GOT3 (cell line): ENCODE measurements at places on chromosomes 3 and 15.

DNA sequence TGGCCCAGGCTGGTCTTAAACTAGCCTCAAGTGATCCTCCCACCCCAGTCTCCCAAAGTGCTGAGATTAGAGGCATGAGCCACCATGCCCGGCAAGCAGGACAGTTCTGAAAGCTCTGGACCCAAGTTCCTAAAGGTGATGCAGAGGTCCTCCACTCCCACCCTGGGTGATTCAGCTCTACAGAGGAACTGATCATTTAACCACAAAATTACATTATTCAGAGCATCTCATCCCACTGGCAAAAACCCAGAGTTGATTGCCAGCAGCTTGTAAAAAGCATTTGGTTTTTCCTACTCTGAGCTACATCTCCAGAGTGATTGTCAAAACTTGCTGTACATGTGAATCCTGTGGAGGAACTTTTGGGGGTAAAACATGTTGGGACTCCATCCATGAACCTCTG, 60.2 kb downstream of the SLTM start:
- no peak for DNase-seq

DNA sequence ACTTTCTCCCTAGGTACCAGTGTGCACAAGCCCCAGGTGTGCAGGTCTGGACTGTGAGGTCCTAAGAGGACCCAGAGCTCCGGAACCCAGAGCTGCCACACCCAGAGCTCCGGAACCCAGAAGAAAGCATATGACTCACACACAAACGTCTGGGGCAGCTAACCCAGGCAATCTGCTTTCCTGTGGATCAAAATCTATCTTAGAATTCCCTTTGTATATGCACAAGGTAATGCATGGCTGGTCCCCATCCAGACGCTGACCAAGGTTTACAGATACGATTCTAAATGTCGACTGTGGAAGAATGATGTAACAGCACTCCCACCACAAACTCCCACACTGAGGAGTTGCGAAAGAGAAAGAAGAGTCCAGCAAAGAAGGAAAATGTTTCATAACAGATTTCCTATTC, 15.7 kb downstream of the KCNMB2 start:
- no peak for DNase-seq

DNA sequence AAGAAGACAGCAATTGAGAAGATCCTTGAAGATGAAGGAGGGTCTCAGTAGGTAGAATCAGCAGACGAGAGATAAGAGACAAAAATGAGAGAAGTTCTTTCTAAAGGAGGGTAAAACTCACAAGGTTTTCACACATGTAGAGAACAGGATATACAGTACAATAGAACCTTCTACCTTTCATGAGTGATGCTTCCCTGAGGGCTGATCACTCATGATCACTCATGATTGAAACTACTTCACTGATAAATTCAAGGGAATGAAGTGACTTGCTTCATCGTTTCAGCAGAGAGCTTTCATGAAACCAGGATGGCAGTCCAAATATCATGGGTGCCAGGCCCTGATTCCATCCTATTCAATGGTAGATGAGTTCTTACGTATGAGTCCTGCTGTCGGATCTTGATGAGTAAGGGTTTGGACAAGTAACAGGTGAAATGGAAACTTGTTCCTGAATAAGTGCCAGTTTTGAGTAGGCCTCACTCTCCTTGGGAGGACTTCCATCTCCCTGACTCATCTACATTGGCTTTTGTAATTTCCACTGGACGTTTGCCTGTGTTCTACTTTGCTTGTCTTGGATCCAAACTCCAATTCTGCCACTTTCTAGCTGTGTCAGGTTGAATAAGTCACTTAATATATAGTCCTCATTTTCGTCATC, 9.6 kb upstream of the CLDN16 start:
- no peak for DNase-seq

- no peak for DNase-seq
These were observed 37.4 kb downstream of the WWTR1 start for GRCh38 chr3:149620291-149621020.

DNA sequence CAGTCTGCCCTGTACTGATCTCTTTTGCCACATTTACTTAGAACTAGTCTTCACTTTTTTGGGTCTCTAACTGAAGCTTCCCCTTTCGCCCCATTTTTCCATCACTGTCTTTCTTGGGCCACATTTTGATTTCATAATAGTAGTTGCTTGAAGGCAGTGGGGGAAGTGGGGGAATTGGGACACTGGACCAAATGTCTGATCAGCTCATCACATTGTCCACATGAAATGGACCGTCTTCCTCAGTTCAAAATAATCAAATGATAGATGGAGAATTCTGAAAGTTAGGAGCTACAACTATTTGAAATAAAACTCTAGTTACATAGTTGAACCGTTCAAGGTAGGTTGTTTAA, 747 bp downstream of the PDCD6IP start:
- no peak for DNase-seq

- no peak for DNase-seq
These were observed 423.0 kb upstream of the TPM1 start for GRCh38 chr15:62619526-62619925.

DNA sequence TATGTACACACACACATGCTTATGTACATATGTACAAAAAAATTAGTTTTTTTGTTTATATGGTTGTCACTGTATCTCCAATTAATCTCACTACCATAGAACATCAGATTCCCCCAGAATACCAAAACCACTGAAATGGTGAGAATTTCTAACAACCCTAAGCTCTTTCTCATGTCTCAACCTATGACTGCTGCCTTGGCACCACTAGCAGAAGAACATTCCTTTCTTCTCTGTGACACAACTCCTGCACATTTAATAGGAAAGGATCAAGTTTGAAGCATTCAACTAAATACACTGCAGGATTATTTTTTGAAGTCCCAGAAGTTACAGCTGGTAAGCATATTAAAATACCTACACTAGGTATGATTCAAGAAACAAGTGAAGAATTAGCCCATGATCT, 109.6 kb downstream of the FAM174B start:
- no peak for DNase-seq

DNA sequence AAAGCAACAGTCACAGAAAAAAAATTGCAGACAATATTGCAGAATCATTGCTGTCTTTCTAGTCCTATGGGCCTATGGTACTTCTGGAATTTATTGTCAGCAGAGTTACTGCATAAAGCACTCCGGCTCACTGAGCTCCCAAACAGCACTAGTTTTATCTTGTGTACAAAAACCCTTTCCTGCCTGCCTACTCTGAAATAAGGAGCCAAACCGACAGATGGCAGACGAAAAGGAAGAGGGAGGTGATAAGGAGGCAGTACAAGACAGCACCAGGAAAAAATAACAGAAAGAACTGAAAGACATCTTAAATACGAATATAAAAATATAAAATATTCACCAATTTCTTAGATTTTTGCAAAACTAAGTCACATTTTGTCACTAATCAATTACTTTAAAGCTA, 15.6 kb downstream of the HERC1 start:
- DNase-seq = no peak

DNA sequence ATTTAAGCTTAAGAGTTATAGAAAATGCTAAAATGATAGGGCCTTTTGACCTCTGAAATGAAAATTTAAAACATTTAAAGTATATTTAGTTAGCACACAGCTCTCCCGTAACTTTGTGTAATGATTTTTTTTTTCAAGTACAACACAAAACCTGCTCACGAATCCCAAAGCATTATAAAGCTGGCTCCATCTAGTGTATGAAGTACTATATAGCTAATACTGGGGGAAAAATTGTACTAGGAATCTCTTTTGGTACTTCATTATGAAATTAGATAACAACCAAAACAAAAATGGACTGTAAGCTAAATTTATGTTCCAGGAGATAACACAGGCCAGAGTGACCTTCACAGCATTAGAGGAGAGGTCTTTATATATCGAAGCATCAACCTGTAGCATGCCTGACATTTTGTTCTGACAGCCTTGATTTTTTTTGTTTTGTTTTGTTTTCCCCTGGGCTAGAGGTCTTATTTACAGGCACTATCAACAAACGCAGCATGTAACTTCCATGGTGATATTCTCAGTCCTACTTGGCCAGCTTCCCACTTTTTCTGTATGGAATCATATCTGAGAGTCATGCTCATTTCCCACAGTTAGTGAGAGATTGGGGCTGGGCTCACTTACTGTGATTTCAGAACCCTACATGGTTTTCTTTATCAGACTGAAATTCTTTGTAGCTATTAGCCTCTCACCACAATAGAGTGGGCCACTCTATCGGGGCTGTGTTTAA, 116.3 kb downstream of the MITF start:
- DNase-seq = no peak

GRCh38 chr3:162421721-162422120, 925.1 kb downstream of the OTOL1 start:
- no peak for DNase-seq

DNA sequence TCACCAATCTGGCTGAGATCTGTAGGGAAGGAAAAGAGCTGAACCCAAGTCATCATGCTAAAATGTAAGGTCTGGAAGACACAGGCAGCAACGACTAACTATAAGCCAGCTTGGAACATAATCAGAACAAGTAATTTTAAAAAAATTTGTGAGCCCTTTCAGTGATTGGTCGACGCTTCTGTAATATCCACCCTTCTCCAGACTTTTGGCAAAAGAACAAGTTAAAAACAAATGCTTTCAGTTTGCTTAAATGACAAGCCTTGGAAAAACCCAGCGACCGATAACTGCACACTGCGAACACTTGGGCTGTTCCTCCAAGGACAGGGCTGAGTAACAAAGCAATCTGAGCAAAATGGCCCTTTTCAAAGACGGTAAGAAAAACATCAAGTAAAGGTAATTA, 49.6 kb downstream of the PCSK6 start:
- no peak for DNase-seq

DNA sequence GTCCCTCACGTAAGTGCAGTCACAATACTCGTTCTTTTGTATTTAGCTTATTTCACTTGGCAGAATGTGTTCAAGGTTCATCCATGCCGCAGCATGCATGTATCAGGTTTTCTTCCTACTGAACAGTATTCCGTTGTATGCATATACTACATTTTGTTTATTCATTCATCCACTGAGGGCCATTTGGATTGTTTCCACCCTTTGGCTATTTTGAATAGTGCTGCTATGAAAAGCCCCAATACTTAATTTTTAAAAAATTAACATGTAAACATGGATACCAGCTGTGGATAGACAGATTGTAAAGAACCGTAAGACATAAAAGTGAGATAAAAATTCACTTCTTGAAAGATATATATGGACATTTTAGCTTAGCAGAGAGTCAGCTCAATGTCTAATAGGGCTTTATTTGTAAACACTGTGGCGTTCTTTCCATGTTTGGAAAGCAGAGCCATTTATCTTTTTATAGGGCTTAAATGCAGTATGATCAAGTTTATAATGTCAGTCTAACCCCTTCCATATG, 115.9 kb downstream of the VPS8 start:
- no peak for DNase-seq

GRCh38 chr3:126482503-126483255, 7.0 kb upstream of the ZXDC start:
- DNase-seq = no peak

DNA sequence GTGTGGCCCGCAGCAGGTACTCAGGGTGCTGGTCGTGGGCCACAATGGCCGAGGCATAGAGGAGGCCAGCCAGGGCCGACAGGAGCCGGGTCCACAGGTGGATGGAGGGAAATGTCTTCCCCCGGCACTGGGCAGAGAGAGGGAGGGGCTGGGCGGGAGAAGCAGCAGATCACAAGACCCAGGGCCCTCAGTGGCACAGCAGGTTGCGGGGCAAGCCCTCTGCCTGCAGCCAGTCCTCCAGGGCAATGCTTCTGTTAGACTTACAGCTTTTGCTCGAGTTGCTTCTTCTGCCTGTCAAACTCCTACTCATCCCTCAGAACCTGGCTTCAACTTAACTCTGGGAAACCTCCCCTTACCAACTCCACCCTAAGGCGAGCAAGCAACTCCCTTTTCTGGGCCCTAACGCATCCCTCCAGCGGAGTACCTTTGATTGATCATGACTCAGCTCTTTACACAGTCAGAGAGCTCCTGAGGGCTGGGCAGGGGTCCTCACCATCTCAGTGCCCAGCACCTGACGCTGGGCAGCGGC, 16.0 kb downstream of the TMEM44 start:
- DNase-seq = no peak

GRCh38 chr15:42140383-42141070, 15.9 kb downstream of the PLA2G4F start:
- no peak for DNase-seq

GRCh38 chr3:75737831-75738493, 47.4 kb downstream of the ZNF717 start:
- no peak for DNase-seq

DNA sequence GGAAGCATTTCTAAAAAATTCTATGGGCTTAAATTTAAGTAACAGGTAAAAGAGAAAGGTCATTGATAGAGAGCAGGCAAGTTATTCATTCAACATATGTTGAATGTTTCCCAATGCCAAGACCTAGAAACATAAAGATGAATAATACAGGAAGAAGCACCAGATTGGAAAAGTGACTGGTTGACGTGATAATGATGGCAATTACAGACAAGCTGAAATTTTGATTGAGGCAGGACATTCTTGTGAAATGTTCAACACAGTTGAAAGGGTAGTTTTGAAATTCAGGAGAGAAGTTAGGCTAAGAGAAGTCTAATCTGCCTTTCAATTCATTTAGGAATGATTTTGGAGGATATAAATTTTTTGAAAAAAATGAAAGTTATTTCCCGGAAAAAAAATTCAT, 536.3 kb upstream of the NAALADL2 start:
- no peak for DNase-seq

GRCh38 chr3:173886-174285, 22.7 kb upstream of the CHL1 start:
- DNase-seq = no peak

- no peak for DNase-seq
These were observed 139.8 kb downstream of the IGF1R start for GRCh38 chr15:98787936-98788757.

GRCh38 chr3:150342896-150343467, 65.1 kb upstream of the TSC22D2 start:
- DNase-seq = no peak

- DNase-seq = no peak
These were observed 8.4 kb upstream of the MINDY2 start for GRCh38 chr15:58762731-58763130.

DNA sequence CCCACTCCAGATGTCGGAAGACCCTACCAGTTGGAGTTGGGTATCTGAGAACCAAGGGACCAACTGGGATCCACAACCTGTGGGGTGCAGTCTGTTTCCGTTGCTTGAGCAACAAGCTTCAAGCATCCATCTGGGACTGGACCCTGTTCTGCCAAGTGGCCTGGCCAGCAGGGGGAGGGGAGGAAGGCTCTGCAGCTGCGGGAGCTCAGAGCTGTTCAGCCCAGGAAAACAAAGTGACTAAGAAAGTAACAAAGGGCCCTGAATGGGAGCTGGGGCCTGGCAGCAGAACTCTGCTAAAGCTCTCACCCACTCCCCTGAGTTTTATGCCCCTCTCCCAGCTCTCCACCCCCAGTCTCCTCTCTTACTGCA, 2.7 kb downstream of the TYRO3 start:
- no peak for DNase-seq

DNA sequence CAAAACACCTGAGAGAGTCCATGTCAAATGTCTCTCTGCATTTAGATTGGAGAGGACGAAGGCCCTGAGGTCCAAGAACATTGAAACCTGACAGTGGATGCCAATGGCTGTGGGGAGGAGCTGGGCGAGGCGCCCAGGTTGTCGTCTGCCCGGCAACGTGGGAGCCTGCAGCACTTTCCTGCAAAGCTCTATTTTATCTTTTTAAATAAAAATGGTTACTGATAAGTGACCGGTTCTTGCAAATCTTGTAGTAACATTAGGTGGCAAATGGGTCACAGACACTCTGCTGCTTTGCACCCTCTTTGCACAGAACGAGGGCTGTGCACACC, 19.5 kb upstream of the FANCD2 start:
- DNase-seq = no peak
